ENCODE measurements at places on chromosomes 16 and 17.

- no peak for DNase-seq
Observed at GRCh38 chr17:77647531-77647930, 311.0 kb upstream of the TNRC6C start.

GRCh38 chr17:32470405-32471167 is 16.2 kb upstream of the CDK5R1 start:
- no peak for DNase-seq

GRCh38 chr17:7977039-7977438 is 25.4 kb upstream of the GUCY2D start:
- DNase-seq: no peak

DNA sequence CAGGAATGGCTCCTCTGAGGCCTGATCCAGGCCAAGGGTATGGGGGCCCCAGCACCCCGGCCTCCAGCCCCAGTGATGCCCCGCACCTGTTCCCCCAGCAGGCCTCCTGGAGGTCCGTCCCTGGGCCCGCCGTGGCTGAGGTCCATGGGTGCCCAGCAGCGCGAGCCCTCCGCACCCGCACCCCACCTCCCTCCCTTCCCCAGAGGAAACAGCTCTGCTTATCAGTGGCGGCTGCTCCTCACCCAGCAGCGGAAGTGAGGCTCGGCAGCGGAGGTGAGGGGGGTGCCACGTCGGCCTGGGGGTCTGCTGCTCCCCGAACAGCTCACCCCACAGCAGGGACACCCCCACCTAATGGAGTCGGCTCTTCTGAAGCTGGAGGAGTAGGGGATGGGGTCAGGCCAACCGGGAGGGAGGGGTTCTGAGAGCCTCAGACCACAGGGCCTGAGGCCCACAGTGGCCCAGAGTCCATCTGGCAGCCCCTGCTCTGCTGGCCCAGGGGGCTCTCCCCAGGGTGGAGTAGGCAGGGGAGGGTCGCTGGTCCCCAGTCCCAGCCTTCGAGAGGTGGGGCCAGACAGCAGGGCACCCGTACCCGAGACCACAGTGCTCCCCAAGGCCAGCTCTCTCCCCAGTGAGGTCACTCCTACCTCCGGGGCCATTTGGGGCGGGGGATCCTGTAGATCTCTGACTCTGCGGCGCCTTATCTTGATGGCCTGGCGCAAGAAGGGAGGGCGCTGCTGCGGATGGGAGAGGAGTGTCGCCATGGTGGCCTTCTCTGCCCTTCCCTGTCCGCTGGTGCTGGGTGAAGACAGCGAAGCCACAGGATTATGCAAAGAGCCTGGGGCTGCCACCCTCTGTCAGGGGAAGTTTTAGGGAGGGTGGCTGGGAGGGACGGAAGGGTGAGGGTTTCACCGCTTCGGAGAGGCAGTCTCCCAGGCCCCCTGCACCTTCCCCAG is at the start of gene UNC13D:
UNC13D (minus strand) TSS at position 828 of the 953 bp plus-strand sequence; CDS start at position 761, 67 bp downstream.
- DNase-seq: no peak

GRCh38 chr17:47720754-47721533 is 12.1 kb upstream of the TBX21 start:
- peak; percentile 13 for DNase-seq

DNA sequence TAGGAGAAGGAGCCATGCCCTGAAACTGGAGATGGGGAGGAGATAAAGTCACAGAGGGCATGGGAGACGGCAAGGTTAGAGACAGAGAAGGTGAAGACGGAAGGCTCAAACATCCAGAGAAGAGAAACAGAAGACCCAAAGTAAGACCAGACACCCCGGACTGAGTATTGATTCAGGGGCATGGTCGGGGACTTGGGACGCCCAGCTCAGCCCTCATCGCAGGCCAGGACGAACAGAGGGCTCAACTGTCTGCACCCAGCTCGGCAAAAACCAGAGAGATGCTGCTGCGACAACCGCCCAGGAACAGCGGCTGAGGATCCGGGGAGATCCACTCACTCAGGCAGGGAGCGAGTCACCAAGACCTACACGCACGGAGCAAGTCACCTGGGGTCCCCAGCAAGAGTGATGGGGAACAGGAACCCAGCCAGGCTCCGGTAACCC is 999 bp downstream of the XYLT1 start:
- peak; percentile 3 for DNase-seq

GRCh38 chr17:64388961-64389565 is 1.6 kb downstream of the PECAM1 start:
- no peak for DNase-seq

GRCh38 chr16:81629034-81629802 is 149.9 kb upstream of the PLCG2 start:
- no peak for DNase-seq

DNA sequence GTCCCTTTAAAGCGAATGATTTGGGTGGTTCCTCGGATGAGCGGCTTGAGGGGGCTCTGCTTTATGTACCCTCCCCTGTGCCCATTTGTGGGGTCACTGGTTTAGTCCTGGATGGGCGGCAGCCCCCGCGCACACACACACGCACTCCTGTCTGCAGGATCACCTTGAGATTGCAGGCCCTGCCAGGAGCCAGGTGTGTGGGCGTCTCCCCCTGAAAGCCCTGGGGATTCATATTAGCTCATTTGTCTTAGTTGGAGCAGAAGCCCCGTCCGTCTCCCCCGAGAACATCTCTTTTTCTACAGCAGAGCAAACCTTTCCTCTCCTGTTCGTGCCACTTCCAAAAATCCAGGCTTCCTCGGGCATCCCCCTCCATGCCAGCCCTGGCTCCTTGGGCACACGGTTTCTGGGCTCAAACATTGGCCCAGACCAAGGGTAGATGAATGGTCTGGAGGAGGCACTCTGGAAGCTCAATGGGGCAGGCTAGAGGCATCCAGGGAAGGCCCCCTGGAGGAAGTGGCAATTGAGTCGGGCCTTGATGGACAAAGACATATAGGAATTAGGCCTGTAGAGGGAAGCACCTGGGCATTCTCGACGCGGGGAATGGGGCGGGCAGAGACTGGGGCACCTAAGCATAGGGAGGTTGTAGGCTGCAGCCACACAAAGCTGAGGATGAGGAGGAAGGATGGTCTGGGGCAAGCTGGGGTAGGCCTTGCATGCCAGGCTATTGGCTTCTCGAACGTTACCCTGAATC is 218.5 kb upstream of the GSE1 start:
- DNase-seq: no peak

GRCh38 chr17:12530161-12530560 is 135.5 kb upstream of the MYOCD start:
- DNase-seq: no peak

DNA sequence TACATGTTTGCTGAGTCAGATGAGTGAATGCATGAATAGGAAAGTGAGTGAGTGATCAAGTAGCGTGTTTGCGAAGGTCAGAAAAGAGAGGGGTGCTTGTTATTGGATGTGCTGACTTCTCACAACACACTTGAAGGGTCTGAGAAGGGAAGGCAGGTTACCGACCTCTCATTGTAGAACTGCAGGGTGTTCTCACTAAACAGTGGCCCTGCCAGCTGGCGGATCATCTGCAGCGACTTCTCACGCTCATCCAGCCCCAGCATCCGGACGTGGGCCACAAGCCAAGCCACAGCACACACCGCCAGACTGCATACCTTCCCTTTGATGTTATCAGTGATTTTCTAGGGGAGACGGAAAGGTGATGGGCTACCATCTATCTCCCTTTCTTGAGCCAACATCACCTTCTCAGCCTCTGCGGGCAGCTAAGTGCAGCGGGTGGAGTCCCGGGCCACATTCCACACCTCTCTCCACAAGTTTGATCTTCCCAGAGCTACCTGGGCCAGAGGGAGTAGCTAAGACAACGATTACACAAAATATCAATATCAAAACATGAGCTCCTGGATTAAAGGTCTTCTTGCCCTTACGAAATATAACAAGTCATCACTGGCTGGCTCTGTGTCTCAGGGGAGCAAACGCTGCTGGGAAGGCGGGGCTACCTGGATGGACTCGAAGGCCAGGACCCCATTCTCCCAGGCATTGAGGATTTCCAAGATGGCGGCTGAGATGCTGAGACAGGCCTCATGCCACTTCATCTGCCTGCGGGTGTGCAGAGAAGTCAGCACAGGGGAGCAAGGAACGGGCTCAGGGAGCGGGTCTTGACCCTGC is 11.0 kb downstream of the CSF3 start:
- no peak for DNase-seq

DNA sequence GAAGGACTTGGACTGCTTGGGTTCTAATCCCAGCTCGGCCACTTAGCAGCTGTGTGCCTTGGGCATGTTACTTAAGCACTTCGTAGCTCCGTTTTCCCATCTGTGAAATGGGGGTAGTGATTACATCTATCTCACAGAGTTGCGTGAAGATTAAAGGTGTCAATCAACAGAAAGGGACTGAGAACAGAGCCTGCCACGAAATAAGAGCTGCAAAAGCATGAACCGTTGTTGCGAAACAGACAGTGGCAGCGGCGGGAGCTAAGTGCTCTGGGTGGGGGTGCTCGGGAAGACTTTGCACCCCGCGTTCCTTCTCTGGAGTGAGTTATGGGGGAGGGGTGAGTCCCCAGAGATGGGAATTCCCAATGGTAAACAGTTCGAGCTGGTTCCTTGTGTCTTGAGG is 79.6 kb upstream of the LHX1 start:
- DNase-seq: no peak

- DNase-seq: no peak
Observed at GRCh38 chr17:43987131-43988021, 17.0 kb upstream of the NAGS start.

GRCh38 chr17:33667671-33668070 is 374.6 kb upstream of the ASIC2 start:
- no peak for DNase-seq

- DNase-seq: no peak
Observed at GRCh38 chr17:5820721-5821456, 236.6 kb upstream of the NLRP1 start.

DNA sequence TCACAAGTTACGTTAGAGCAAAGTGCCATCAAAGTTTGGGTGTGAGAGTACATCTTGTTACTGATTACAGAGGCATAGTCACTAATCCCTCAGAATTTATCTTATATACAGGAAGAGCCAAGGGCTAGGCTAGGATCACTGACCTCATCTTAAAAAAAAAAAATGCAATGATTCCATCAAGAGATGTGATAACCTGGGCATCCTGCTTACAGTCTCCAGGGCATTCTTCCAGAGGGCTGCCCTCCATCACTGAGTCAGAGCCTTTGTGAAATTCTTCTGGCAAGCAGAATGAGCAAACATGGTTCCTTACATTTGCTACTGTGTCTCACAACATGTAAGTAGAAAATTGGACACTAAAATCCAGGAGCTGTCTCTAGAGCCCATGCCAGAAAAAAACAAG is 410.6 kb downstream of the ZFHX3 start:
- DNase-seq: peak; percentile 82

- DNase-seq: no peak
Observed at GRCh38 chr17:56314026-56314425, 160.8 kb downstream of the ANKFN1 start.

GRCh38 chr17:4014148-4014927 is 50.1 kb upstream of the ATP2A3 start:
- DNase-seq: no peak

DNA sequence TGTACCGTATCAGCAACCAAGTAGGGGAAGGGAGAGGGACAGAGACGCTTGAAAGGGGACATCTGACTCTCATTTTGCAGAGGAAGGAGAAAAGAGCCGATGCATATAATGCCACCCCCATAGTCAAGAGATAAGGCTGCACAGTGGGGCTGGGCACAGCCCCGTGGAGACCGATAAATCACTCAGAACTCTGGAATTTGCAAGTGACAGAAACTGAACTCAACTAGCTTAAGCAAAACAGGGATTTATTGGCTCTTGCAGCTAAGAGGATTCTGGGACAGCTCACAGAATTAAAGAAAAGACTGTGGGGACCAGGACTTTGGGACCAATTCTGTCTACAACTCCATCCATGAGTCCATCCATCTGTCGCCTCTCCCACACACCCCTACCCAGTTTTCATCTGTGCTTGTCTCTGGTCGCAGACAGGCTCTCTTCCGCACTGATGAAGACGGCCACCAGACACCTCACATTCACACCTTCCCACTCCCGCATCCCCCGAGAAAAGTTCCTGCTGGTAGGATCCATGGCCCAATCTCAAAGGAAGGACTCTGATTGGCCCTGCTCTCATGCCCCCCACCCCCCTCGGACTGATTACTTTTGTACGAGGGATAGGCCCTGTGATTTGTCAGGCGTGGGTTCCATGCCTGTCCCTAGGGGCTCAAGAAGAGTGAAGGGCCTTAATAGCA is 105.9 kb upstream of the RPL38 start:
- DNase-seq: no peak

GRCh38 chr17:48727415-48728175 is 955 bp downstream of the HOXB13 start:
- DNase-seq: no peak

DNA sequence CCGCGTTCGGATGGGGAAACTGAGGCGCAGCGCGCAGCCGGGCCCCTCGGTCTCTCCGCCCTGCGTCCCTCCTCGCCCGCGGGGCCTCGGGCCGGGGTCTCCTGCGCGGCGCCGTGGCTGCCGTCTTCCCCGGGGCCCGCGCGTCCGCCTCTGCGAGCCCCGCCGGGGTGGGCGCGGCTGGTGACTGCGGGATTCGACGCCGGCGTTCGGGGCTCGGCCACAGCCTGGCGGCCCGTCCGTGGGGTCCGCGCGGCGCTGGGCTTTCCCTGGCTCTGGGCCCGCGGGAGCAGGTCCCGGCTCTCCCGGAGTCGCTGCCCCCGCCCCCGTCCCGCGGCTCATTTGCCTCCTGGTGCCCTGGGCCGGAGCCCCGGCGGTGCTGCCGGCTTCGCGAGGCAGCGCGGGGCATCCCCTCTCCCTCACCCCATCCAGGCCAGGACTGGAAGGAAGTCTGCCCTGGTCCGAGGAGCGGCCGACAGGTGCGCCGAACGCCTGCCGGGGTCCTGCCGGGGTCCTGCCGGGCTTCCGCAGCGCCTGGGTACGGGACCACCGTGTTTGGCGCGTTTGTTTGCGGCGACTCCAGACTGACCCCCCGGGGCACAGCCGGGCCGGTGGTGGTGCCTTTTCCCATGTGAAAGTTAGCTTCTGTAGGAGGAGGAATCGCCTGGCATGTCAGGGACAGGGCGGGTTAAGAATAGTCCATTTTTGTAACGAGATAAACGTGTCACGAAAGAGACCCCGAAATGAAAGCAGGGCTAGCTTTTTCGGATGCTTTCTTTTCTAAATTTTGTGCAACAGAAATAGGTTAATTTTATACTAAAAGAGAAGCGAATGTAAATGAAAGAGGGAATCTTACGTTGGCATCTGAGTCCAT is 671 bp downstream of the CHMP6 start:
- no peak for DNase-seq

- DNase-seq: peak; percentile 45
Observed at GRCh38 chr16:53053967-53054669, 673 bp upstream of the CHD9 start.

- DNase-seq: no peak
Observed at GRCh38 chr16:47047524-47048203, 74.2 kb upstream of the DNAJA2 start.

Data from cardiac fibroblast (primary cell).